Activated CD4-positive, alpha-beta T cell treated with anti-CD3 and anti-CD28 coated beads, Interleukin-2, amount 10 ng/mL, durations not matched to agents 7 days and 5 days (primary cell): ENCODE measurements at places on chromosomes 6 and 20. TPM values are rescaled to one million over a fixed set of nuclear protein-coding genes. Genes with fewer than 3 reads are reported as not detected.

Gene GSTA2
- not detected for total RNA-seq

Gene SH3BGRL2
- total RNA-seq: 0.12 TPM

Gene RAB32
- total RNA-seq: 0.23 TPM

Gene MUCL3
- total RNA-seq: not detected

Gene SMAP1
- total RNA-seq: 62.0 TPM

Gene WFDC5
- total RNA-seq: not detected

Gene CAGE1
- not detected for total RNA-seq

Gene CST5
- not detected for total RNA-seq

Gene GCNT2
- total RNA-seq: 5.0 TPM

Gene CYP39A1
- total RNA-seq: not detected

DNA sequence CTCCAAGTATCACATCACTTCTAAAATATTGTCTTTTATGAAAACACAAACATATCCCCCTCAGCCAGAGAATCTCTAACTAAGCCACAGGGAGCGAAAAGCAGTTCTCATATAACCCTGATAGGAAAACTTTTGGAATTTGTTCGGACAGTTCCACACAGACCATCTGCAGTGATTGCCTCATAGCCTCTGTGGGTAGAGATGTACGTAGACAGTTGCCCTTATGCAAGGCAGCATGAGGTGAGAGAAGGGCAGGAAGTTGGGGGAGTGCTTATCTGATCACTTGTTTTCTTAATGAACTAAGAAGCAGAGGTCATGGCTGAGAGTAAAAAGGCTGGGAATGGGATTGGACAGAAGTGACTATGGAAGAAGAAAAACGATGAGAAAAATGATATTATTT, 39.6 kb downstream of the SLC23A2 start:
- peaks cover 5% of the 10 kb centered on the region for H3K36me3 ChIP-seq
- peak overlapping the region; percentile 90 for H3K27ac ChIP-seq
- H3K4me3 ChIP-seq: no peak overlapping the region

GRCh38 chr20:46135856-46136633, 17.9 kb downstream of the CD40 start:
- no peaks in the 10 kb centered on the region for H3K36me3 ChIP-seq
- no peak overlapping the region for H3K27ac ChIP-seq
- H3K4me1 ChIP-seq: no peaks in the 10 kb centered on the region
- DNase-seq: no peak
- peaks cover 16% of the 10 kb centered on the region for H3K27me3 ChIP-seq

- H3K36me3 ChIP-seq: peaks cover 56% of the 10 kb centered on the region
- H3K27ac ChIP-seq: peak overlapping the region; percentile 13
- DNase-seq: no peak
- H3K4me3 ChIP-seq: no peak overlapping the region
Observed at GRCh38 chr20:36613974-36614373, 8.4 kb downstream of the RAB5IF start.

DNA sequence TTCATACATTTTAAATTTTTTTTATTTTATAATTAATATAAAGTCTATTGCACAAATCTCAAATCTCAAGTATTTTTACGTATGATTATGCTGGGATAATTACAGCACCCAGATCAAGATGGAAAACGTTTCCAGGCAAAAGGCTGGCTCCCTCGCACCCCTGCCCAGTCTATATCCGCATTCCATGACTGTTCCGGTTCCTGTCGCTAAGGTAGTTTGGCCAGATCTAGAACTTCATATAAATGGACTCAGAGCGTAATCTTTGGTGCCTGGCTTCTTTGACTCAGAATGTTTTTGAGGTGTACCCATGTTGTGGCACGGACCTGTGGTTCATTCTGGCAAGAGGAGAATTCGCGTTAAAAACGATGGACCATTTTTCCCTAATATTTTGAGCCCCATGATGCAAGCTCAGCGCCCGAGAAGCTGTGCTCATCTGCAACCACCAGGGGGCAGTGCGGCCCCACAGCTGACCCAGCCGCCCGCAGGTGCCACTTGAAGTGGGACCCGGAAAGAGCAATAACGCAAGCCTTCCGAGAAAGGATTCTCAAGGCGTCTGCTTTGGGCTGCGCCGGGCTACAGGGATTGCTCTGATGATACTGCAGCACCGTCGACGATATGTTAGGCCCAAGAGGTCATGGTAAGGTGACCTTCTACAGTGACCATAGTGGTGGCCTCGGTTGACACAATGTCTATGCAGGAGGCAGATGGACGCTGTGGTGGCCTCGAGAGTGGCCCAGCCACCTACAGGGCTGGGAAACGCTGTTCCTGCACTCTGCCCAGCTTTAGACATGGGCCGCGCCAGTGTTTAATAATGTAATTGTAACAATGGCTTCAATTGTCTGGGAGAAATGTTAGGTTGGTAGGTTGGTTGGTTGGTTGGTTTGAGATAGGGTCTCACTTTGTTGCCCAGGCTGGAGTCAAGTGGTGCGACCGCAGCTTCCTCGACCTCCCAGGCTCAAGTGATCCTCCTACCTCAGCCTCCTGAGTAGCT, 160.1 kb downstream of the ZMYND8 start:
- peaks cover 13% of the 10 kb centered on the region for H3K4me1 ChIP-seq
- peak overlapping the region; percentile 50 for H3K27ac ChIP-seq
- H3K27me3 ChIP-seq: peaks cover 3% of the 10 kb centered on the region

GRCh38 chr6:33578164-33578563, 1.9 kb downstream of the BAK1 start:
- H3K4me1 ChIP-seq: peaks cover 43% of the 10 kb centered on the region
- H3K27me3 ChIP-seq: no peaks in the 10 kb centered on the region
- DNase-seq: no peak
- H3K36me3 ChIP-seq: peaks cover 45% of the 10 kb centered on the region
- H3K4me3 ChIP-seq: peak overlapping the region; percentile 95

- DNase-seq: no peak
- H3K36me3 ChIP-seq: no peaks in the 10 kb centered on the region
- H3K27me3 ChIP-seq: no peaks in the 10 kb centered on the region
- H3K4me1 ChIP-seq: peaks cover 10% of the 10 kb centered on the region
- H3K27ac ChIP-seq: no peak overlapping the region
Observed at GRCh38 chr6:128278836-128279235, 241.6 kb downstream of the PTPRK start.

GRCh38 chr20:31859998-31860380, 10.3 kb downstream of the DUSP15 start:
- H3K27ac ChIP-seq: no peak overlapping the region
- peaks cover 17% of the 10 kb centered on the region for H3K4me1 ChIP-seq
- DNase-seq: no peak
- H3K4me3 ChIP-seq: no peak overlapping the region
- H3K36me3 ChIP-seq: no peaks in the 10 kb centered on the region

DNA sequence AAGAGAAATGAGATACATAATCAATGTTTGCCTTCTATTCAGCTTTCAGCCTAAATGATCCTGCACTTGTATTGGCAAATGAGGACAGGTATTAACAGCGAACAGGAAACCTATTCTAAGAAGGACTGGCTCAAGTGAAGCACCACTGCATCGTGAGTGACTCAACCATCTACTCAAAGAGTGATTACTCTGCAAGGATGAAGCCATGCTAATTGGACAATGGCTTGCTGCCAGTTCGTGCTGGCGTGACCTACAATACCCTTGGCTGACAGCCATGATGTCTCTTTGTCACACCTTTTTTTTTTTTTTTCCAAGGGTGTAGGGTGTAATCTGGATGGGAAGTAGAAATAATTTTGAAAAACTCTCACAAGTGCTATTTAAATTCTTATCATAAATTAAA, 104.9 kb downstream of the GJA10 start:
- peaks cover 41% of the 10 kb centered on the region for H3K36me3 ChIP-seq
- H3K4me3 ChIP-seq: no peak overlapping the region
- DNase-seq: no peak

- no peaks in the 10 kb centered on the region for H3K4me1 ChIP-seq
- no peak for DNase-seq
- H3K27me3 ChIP-seq: no peaks in the 10 kb centered on the region
- no peaks in the 10 kb centered on the region for H3K36me3 ChIP-seq
- no peak overlapping the region for H3K4me3 ChIP-seq
Observed at GRCh38 chr6:164882236-164882635, 427.2 kb downstream of the C6orf118 start.

- peak overlapping the region; percentile 74 for H3K27ac ChIP-seq
- no peaks in the 10 kb centered on the region for H3K36me3 ChIP-seq
- H3K4me3 ChIP-seq: peak overlapping the region; percentile 79
- peaks cover 9% of the 10 kb centered on the region for H3K4me1 ChIP-seq
- no peak for DNase-seq
- peaks cover 66% of the 10 kb centered on the region for H3K27me3 ChIP-seq
Observed at GRCh38 chr6:56842686-56843475, 112.0 kb upstream of the BEND6 start.

DNA sequence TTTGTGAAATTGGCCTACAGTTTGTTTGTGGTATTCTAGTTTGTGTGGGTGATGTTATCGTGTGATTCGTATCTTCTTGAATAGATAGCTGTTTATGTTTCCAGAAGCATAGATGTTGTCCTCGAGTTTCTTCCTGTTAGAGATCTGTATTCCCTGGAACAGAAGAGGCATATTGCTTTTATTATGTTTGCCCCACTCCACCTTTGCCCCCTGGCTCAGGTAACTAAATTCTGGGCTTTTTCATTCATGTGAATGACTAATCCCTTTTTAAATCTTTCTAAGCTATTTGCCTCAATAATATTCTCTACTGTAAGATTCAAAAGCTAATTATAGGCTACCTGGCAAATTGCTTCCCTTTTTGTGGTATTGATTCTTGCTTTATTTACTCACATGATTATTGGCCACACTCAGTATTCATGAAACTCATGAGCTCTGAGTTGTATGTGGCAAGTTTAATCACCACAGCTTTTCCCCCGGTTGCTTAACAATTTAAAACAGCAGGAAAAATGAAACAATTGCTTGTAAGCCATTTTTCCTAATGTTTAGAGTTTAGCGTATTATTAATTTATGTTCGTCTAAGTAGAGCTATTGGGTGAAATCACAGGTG, 12.6 kb downstream of the RNF217 start:
- no peaks in the 10 kb centered on the region for H3K4me1 ChIP-seq
- no peak overlapping the region for H3K27ac ChIP-seq
- DNase-seq: no peak
- peaks cover 2% of the 10 kb centered on the region for H3K27me3 ChIP-seq
- H3K4me3 ChIP-seq: no peak overlapping the region
- H3K36me3 ChIP-seq: no peaks in the 10 kb centered on the region

- H3K4me1 ChIP-seq: no peaks in the 10 kb centered on the region
- H3K27me3 ChIP-seq: no peaks in the 10 kb centered on the region
- H3K36me3 ChIP-seq: no peaks in the 10 kb centered on the region
- H3K27ac ChIP-seq: no peak overlapping the region
- no peak for DNase-seq
Observed at GRCh38 chr6:169200893-169201514, 52.6 kb downstream of the THBS2 start.

GRCh38 chr6:33443619-33444504, 10.5 kb upstream of the ZBTB9 start:
- H3K4me1 ChIP-seq: no peaks in the 10 kb centered on the region
- no peaks in the 10 kb centered on the region for H3K27me3 ChIP-seq
- DNase-seq: no peak
- H3K4me3 ChIP-seq: no peak overlapping the region

- H3K4me3 ChIP-seq: no peak overlapping the region
- peaks cover 11% of the 10 kb centered on the region for H3K4me1 ChIP-seq
- H3K36me3 ChIP-seq: no peaks in the 10 kb centered on the region
- H3K27me3 ChIP-seq: no peaks in the 10 kb centered on the region
Observed at GRCh38 chr6:169665289-169665688, 36.5 kb downstream of the WDR27 start.

- peaks cover 8% of the 10 kb centered on the region for H3K27me3 ChIP-seq
- H3K4me3 ChIP-seq: no peak overlapping the region
- H3K27ac ChIP-seq: no peak overlapping the region
- DNase-seq: no peak
Observed at GRCh38 chr6:150200428-150201100, 57.7 kb downstream of the PPP1R14C start.

DNA sequence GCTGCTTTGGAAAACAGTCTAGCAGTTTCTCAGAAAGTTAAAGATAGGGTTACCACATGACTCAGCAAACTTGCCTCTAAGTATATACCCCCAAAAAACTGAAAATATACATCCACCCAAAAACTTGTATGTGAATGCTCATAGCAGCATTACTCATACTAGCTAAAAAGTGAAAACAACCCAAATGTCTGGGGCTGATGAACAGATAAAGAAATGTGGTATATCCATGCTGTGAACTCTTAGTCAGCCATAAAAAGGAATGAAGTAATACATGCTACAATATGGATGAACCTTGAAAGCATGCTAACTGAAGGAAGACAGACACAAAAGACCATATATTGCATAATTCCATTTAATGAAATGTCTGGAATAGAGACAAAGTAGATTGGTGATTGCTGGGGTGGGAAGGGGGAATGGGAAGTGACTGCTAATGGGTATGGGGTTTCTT, 79.9 kb upstream of the GLP1R start:
- H3K27ac ChIP-seq: no peak overlapping the region
- no peak overlapping the region for H3K4me3 ChIP-seq
- peaks cover 23% of the 10 kb centered on the region for H3K27me3 ChIP-seq

DNA sequence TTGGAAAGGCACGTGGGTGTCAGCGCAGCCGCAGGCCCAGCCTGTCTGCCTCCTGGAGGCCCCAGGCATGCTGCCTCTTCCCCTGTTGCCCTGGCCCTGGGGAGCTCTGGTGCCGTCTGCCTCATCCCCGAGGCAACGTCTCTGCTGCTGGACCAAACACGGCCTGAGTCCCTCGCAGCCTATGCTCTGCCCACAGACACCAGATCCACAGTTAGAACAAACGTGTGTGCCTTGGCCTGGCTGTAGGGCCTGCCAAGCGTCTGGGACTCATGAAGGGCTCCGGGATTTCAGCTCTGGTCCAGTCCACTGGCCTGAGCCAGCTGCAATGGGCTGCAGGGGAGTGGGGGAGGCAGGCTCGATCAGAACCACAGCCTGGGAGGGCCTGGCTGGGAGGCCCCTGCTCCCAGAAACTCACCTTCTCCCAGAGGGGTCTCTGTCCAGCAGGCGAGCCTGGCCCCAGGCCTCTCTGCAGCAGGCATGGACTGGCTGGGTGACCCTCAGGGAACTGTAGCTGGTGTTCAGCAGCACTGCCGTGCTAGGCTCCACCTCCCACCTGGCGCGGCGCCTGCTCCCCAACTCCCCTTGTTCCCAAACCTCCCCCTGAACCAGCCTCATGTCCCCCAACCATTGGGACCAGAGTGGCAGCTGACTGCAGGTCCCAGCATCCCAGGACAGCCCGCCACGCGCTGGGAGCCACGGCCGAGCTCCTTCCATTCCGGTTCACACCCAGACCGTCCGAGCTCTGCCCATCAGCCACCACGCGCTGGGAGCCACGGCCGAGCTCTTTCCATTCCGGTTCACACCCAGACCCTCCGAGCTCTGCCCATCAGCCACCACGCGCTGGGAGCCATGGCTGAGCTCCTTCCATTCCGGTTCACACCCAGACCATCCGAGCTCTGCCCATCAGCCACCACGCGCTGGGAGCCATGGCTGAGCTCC, 197.0 kb downstream of the DLL1 start:
- peaks cover 5% of the 10 kb centered on the region for H3K27me3 ChIP-seq
- H3K36me3 ChIP-seq: peaks cover 2% of the 10 kb centered on the region
- peaks cover 22% of the 10 kb centered on the region for H3K4me1 ChIP-seq

DNA sequence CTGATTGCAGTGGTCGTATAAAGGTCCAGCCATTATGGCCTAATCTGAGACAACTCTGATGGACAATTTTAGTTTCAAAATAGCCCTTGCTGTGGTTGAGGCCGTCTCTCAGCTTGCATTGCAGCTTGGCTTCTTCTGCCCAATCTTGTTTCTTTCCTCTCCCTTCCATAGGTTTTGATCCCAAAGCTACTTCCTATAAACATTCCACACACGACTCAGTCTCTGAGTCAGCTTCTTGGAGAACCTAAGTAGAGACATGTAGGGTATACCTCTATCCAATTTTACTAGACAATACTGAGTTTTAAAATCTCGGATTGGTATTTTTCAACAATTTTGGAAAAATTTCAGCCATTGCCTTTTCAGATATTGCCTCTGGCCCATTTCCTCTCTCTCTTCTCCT, 13.4 kb downstream of the IYD start:
- H3K4me1 ChIP-seq: no peaks in the 10 kb centered on the region
- H3K36me3 ChIP-seq: no peaks in the 10 kb centered on the region
- no peak for DNase-seq
- H3K4me3 ChIP-seq: no peak overlapping the region
- no peak overlapping the region for H3K27ac ChIP-seq
